ENCODE measurements at places on chromosomes 16 and 17.

- DNase-seq, result no peak
These were observed 933 bp downstream of the CCR7 start for GRCh38 chr17:40564195-40564882.

DNA sequence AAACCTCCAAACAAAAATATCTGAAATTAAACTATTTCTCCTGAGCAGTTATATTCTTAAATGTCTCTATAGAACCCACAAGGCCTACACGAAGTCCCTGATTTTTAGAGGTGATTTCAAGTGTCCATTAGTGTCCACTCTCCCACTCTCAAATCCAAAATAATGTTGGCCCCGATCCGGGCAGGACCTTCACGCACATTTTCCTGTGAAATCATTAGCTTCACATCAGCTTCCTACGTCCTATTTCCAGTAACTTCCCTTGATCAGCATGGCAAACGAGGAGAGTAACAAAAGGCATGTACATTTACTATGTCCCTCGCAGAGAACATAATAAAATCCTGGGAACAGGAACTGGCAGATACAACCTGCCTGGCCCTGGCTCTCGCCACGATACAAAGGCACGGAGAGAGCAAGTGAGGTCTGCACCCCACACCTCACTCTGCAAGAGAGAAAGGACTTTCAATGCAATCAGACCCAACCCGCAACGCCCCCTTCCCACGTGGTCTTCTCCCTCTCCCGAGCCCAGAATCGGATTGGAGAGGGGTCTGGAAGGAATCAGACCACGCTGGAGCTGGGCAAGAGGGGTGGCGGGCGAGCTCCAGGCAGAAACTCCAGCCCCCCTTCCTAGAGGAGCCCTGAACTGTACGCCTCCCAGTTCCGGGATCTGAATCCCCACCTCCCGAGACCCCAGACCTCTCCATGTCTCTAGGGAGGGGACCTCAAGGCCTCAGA is 17.5 kb upstream of the C17orf78 start:
- no peak for DNase-seq

DNA sequence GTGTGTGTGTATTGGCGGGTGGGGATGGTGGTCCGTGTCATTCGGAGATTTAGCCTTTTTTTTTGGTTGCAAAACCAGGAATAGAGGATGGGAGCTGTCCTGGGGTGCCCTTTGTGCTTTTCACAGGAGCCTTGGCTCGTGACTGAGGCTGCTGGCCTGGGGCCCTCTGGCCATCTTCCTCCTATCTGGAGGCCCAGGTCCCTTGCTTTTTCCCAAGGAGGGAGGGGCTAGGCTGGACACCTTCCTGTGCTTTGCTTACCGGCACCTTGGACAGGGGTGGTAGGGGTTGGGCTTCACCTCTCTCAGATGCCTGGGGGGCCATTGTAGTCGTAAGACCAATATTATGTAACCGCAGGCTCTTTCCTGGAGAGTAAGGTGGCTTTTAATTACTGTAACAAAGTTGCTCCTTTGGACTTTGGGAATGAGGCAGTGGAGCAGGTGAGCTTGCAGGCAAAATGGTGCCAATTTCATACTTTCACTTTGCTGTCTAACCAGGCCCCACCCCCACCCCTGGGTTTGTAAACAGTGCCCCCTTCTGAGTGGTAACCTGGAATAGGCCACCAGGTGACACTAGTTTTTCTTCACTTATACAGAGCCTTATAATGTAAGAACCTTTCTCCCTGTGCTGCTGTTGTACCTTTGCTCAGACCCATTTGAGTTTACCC is 1.2 kb downstream of the DYNLL2 start:
- no peak for DNase-seq

- no peak for DNase-seq
These were observed 12.6 kb upstream of the GOSR2 start for GRCh38 chr17:46910179-46910927.
